ENCODE measurements at places on chromosomes 3 and 15.

DNA sequence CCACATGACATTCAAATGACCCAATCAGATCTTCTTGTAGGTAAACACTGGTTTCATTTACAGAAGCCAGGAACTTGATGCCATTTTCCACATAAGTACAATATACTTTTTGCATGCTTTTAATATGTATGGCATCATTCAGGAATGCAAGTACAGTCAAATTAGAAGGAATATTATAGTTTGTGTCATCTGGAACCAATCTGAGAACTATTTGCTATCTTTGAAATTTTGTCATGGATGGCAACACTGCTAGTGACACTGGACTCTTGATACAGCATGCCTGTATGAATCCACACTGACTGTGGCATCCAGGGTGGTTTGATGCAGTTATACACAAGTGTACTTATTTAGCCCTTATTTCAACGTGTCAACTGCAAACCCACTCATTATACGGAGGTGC is 141.6 kb downstream of the EBLN2 start:
- no peak for DNase-seq

DNA sequence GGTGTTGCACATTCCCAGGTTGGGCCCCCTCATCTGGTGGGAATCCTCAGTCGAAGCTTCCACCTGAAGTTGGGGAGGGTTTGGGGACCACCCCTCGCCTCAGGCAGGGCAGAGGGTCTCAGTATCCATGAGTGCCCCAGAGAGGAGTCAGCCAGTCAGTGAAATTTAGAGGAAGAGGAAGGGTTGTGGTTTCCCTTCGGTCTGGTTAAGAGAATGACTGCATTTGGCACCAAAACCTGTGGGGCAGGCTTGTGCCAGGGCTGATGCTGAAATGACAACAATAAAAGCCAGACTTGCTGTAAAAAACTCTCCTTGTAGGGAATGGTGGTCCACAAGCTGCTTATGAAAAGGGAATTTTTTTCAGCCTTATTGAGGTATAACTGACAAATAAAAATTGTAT is 22.6 kb downstream of the LMCD1 start:
- no peak for DNase-seq

GRCh38 chr15:87777054-87777561 is 479.4 kb downstream of the NTRK3 start:
- DNase-seq = peak; percentile 43

DNA sequence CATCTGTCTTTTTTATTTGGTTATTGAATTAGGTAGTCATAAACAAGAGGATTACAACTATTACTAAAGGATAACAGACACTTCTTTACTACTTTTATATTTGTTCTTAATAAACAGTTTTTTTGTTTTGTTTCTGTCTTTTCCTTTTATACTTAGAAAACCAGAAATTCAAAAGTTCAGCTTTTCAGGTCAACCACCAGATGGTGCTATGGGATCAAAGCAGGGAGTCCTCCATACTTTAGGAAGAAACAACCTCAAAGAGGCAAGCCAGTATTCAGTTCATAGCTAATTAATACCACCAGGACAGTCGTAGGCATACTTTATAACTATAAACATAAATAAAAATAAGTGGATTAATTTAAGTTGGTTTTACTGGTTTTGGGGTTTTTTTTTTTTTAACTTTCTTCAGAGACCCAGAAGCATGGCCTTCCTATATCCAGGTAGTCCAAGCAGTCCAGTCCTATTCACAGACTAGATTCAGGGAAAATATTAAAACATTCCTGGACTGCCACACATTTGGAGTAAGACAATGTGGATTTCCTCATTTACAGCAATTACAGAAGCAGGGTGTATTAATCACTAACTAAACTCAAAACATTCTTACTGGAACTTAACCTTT is 16.0 kb upstream of the EID1 start:
- peak; percentile 39 for DNase-seq

- no peak for DNase-seq
Measured at GRCh38 chr15:25441111-25441510, 2.3 kb upstream of the UBE3A start.

GRCh38 chr3:117499189-117499870 is 789.8 kb downstream of the TUSC7 start:
- no peak for DNase-seq

DNA sequence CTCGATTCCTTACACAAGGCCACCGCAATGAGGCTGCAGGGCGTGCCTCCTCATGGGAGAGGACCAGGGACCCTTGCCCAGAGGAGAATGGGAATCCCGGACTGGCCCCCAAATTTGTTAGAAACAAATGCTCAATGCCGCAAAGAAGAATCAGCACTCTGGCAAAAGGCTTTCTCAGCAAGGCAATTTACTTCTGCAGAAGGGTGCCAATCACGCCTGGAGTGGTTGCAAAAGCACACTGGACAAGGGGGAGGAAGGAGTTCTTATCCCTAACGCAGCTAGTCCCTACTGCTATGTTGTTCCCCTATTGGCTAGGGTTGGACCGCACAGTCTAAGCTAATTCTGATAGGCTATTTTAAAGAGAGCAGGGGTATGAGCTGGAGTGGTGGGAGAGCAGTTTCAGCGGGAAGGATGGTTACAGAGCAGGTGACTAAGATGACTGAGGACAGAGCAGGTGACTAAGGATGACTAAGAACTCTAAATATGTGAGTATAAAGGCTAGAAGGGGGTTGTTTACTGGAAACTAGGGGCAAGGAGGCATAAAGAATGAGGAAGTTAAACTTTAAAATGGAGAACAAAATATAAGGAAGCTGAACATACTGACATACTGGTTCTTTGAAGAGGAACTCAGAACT is 48.5 kb downstream of the KATNBL1 start:
- DNase-seq = no peak

DNA sequence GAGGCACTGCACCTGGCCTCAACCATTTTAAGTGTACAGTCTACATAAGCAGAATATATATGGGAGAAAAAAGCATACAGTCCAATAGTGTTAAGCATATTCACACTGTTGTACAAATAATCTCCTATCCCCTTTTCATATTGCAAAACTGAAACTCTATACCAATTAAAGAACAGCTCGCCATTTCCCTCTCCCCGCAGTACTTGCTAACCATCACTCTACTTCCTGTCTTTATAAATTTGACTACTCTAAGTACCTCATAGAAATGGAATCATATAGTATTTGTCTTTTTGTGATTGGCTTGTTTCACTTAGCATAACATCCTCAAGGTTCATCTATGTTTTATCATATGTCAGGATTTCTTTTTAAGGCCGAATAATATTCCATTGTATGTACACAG is 21.6 kb upstream of the TASOR start:
- no peak for DNase-seq

- no peak for DNase-seq
Measured at GRCh38 chr3:128698211-128699047, 27.6 kb upstream of the RAB7A start.

DNA sequence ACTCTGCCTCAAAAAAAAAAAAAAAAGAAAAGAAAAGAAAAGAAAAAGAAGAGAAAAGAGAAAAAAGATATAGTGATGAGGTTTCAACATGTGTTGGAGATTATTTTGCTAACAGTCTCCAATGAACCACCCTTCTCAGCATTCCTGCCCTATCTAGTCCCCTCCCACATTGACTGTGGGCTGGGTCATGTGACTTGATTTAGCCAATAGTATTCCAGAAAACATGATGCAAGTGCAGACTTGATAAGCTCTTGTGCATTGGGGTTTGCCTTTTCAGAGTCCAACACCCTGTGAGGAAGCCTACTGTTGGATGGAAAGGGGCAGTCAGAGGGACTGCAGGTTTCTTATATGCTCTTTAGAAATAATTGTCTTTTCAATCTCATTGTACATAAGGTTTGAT is 37.8 kb upstream of the MED12L start:
- no peak for DNase-seq

- no peak for DNase-seq
Measured at GRCh38 chr3:45984331-45985312, 11.0 kb downstream of the FYCO1 start.

DNA sequence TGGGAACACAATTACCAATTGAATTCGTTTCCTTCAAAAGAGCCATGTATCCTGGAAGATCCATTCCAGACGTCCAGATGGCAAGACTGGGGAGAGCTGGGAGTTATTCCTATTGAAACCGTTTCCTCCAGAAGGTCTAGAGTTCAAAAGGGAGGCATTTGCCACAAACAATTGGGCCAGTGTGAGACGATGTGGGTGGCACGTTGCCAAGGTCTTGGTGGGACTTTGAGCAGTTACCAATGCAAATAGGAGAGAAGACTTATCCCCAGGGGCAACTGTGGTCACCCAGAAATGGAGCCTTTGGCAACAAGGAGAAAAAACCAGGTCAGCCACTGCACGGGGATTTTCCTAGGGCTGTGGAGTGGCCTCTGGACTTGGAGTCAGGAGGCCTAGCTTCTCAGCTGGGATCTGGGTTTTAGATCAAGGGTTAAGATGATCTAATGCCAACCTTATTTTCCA is 29.6 kb upstream of the TLE3 start:
- DNase-seq = no peak

- no peak for DNase-seq
Measured at GRCh38 chr15:42891569-42891968, 29.0 kb downstream of the TTBK2 start.

DNA sequence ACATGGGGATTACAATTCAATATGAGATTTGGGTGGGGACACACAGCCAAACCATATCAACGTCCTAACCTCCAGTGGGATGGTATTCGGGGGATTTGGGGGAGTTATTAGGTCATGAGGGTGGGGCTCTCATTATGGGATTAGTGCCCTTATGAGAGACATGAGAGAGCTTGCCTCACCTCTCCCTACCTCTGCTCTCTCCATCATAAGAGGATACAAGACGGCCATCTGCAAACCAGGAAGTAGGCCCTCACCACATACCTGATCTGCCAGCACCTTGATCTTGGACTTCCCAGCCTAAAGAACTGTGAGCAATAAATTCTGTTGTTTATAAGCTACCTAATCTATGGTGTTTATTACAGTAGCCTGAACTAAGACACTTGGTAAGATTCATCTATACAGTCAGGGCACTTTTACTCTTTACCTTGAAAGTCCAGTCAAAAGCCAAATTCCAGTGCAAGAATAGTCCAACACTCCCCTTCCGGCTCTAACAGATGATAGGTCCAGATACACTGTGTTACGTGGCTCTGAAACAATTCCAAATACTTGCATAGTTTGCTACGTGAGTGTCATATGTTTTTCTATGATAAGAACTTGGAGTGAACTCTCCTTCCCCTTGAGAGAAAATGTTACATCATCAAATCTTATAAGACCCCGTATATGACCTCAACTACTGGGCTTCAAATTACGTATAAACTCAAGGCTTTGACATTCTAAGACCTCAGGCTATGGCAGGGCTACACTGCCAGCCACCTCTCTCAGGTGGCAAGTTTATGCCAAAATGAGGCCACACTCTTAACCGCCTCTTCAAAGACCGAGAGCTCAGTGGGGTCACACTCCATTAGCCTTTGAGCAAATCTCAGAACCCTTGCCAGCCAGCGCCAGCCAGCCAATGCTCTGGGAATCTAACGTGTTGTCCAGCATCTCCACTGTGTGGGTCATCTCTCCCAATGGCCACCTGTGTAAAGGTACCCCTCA is 129.9 kb downstream of the XXYLT1 start:
- no peak for DNase-seq

GRCh38 chr3:156513619-156514018 is 41.3 kb downstream of the SSR3 start:
- DNase-seq = no peak

DNA sequence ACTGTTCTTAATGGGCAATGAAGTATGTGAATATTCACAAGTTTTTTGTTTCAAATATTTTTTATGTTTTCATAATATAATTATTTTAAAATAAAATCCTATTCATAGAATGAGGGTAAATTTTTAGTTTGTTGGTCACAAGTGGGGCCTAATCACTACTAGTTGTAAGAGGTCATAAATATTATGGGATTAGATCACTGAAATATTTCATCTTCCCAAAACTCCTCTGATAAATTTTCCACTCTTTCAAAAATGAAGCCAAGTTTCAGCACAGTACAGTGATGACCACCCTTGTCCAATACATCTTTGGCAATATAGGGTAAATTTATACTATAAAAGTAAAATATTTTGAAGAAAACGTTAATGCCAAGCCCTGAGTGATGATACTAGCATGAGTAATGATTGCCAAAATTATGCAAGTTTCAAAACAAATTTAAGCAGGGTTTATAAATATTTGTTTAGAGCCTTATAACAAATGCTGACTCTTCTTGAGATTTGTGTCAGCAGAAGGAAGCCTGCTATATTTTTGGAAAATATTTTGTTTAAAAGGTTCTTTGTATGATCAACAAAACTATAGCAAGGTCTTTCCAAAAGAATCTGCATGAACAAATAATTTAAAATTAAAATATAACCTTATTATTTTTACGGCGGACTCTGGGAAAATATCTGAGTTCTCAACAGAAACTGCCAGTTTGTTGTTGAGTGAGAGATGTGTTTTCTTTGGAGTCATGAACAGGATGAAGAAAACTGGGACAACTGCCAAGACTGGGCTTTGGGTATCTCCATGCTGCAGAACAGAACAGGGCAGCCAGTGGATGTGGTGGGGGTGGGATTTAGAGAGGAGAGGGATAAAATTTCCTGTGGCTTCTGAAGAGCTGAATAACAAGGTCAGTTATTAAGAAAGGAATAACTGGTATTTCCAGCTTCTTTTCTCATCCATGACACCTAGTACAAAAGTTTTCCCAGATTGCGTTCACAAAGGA is 17.9 kb upstream of the TM4SF1 start:
- DNase-seq = no peak

DNA sequence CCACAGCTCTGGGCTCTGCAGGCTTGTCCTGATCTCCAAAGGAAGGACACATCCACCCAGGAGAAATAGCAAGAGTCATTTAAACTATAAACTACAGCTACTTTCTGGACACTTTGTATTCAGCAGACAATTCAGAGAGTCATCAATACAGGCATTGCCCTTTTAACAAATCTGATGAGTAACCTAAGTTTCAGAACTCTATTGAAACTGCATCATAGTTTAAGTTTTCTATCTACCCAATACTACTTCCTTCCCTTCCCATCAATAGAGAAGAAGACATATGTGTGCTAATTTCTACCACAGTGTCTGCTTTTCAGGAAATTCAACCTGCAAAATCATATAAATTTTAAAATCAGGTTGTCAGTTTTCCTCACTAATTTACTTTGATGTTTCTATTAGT is 736.5 kb downstream of the IGSF11 start:
- no peak for DNase-seq

DNA sequence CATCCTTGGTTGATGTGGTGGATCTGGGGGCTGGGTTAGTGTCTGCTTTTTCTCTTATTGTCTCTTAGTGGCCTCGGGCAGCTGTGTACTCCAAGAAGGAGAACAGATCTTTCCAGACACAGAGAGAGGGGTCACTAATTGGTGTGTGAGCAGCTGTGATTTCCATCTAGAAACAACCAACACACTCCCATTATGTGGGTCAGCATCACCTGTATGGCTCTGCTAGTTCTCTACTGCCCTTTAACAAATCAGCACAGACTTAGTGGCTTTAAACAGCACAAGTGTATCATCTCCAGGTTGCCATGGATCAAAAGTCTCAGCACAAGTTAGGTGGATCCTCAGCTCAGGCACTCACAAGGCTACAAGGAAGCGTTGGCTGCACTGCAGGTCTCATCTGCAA is 156.8 kb downstream of the LRTM1 start:
- no peak for DNase-seq

DNA sequence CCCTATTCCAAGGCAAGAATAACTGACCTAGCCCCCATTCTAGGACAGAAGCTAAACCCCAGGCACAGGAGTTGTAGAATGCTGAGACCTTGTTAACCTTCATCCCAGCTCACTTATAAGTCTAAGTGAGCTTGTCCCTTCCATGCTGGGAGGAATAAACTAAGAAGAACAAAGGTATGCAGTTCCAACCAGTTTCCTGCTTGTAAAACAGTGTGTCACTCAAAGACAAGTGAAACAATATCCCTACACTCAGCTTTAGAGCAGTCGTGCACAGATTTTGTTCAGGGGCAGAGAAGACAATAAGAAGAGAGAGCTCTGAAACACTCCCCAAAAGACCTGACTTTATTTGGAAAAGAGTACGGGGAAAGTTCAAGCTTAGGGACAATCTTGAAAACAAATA is 292.1 kb downstream of the CGGBP1 start:
- no peak for DNase-seq
